ENCODE measurements at places on chromosomes 3 and 15.

DNA sequence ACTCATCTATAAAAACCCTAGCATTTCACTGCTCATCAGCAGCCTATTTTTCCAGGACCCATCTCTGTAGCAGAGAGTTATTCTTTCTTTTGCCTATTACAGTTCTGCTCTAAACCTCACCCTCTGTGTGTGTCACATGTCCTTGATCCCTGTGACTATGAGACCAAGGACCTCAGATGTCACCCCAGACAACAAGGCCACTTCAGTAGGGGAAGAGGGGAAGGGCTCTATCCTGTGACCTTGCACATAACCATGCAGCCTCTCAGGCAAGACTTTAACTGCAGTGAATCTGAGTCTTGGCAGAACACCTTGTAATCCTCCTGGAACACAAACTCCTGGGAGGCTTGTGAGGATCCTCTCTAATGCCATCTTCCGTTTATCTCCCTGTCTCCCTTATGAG lies 4.4 kb upstream of the ZNF589 start:
- no peaks in the 10 kb centered on the region for H3K36me3 ChIP-seq
- no peak overlapping the region for H3K27ac ChIP-seq
- no peak overlapping the region for H3K4me3 ChIP-seq
- no peaks in the 10 kb centered on the region for H3K27me3 ChIP-seq

DNA sequence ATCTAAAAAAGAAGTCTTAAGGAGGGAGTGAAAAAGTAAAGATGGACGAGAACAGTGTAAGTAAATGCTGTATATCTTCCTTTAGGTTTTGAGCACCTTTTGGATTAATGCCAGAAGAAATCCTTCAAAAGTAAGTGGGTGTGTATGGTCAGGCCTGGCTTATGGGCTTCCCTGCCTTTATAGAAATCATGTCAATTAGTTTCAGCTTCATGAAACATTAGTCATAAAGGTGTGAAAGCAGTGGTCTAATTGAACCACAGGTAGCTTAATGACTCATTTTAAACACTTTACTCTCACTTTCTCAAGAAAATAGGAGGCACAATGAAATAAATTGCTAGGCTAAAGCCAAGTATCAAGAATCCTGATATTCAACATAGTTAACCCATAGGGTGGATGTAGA lies 467.4 kb upstream of the DPPA4 start:
- no peak overlapping the region for H3K4me3 ChIP-seq
- no peak overlapping the region for H3K27ac ChIP-seq
- H3K27me3 ChIP-seq, result no peaks in the 10 kb centered on the region
- no peaks in the 10 kb centered on the region for H3K36me3 ChIP-seq

- H3K4me1 ChIP-seq, result no peaks in the 10 kb centered on the region
- no peaks in the 10 kb centered on the region for H3K36me3 ChIP-seq
- no peak overlapping the region for H3K4me3 ChIP-seq
- DNase-seq, result no peak
Observed at GRCh38 chr3:77242371-77242770, 202.5 kb downstream of the ROBO2 start.

- peak overlapping the region; percentile 100 for H3K27ac ChIP-seq
- peak overlapping the region; percentile 96 for H3K4me3 ChIP-seq
- H3K4me1 ChIP-seq, result peaks cover 40% of the 10 kb centered on the region
- no peaks in the 10 kb centered on the region for H3K27me3 ChIP-seq
- peak; percentile 64 for DNase-seq
- peaks cover 7% of the 10 kb centered on the region for H3K36me3 ChIP-seq
Observed at GRCh38 chr3:187743195-187744141, 1.8 kb downstream of the BCL6 start.

DNA sequence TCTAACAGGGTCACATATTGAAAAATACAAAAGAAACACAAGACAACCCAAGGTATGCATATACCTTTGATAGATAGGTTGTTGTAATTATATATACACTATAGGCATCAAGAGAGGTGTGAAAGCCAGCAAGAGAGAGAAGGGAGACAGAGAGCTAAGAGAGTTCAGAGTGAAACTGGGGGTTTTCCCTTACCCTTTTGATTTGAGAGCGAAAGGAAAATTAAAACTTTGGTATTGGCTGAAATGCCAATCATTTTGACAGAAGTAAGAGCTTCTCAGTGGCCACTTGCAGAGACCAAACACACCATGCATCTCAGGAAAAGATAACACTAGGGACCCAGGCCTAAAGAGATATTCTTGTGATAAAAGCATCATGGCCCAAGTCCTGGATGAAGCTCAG lies 183.6 kb downstream of the SHOX2 start:
- DNase-seq, result no peak
- H3K27ac ChIP-seq, result no peak overlapping the region
- H3K4me3 ChIP-seq, result no peak overlapping the region
- peaks cover 4% of the 10 kb centered on the region for H3K27me3 ChIP-seq

DNA sequence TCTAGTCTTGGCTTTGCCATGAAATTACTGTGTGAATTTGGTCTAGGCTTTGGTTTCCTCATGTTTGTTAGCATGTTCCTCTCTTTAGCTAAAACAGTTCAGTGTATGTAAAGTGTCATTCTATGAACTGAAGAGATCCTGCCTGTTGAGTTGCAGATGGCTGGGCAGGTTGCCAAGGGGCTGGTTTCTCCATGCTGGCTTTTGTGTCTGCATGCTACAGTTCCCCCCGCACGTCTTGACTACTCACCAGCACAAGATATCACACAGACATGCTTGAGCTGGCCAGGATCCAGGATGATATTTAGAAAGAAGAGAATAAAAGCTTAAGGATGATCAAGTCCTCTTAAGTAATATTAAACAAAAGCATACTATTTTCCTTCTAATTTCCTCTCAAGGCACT lies 90.2 kb downstream of the CERS3 start:
- no peak for DNase-seq
- H3K36me3 ChIP-seq, result no peaks in the 10 kb centered on the region
- H3K27ac ChIP-seq, result no peak overlapping the region
- H3K4me1 ChIP-seq, result no peaks in the 10 kb centered on the region
- H3K4me3 ChIP-seq, result no peak overlapping the region

DNA sequence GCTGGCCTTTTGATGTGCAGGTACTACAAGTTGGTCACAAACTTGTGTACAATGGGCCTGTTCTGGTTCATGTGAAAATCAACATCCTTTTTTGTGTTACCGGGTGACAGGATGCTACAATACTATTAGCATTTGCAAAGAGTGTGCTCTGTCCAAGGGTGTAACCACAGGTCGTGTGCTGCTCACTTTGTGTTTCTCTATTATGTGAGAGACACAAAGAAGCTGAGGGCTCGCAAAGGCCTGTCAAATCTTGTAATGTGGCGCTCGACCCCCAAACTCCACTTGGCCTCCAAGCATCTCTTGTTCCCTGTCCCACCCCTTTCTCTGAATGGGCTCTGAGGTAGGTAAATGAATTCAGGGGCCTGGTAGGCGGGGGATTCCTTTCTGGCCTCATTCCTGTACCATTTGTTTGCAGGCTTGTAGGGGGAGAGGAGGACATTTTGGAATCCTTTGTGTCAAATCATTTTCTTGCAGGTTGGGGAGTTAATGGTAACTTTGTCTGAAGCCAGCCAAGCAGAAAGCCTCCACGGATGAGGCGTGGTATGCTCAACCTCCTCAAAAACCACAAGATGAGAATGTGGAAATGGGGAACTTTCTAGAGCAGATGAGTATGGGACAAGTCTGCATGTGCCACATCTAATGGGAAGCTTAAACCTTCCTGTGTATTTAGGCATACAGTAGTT lies 109.1 kb downstream of the OPA1 start:
- no peaks in the 10 kb centered on the region for H3K27me3 ChIP-seq
- H3K4me3 ChIP-seq, result no peak overlapping the region
- no peak for DNase-seq
- peaks cover 9% of the 10 kb centered on the region for H3K4me1 ChIP-seq

- H3K4me1 ChIP-seq, result peaks cover 24% of the 10 kb centered on the region
- H3K36me3 ChIP-seq, result peaks cover 45% of the 10 kb centered on the region
- H3K27me3 ChIP-seq, result peaks cover 18% of the 10 kb centered on the region
- no peak for DNase-seq
- H3K4me3 ChIP-seq, result no peak overlapping the region
- no peak overlapping the region for H3K27ac ChIP-seq
Observed at GRCh38 chr3:53849916-53850315, 3.5 kb downstream of the IL17RB start.

GRCh38 chr3:112078125-112079083 lies 7.8 kb upstream of the C3orf52 start:
- no peaks in the 10 kb centered on the region for H3K36me3 ChIP-seq
- peaks cover 19% of the 10 kb centered on the region for H3K27me3 ChIP-seq
- H3K4me3 ChIP-seq, result no peak overlapping the region
- no peak for DNase-seq
- H3K4me1 ChIP-seq, result peaks cover 3% of the 10 kb centered on the region
